ENCODE measurements at places on chromosomes 13 and 19.

DNA sequence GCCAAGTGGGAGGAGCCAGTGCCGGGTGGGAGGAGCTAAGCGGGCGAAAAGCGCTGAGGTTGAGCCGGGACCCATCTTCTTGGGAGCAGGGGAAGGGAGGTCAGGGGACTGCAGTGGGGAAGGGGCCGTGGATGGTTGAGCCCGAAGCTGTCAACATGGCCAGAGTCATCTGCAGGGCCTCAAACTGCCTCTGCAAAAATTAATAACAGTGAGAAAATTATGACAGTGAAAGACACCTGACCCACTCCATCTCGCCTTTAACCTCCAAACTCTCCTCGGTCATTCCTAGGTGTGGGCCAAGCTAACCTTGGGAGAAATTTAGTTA is 30.1 kb downstream of the ZNF557 start:
- no peak for DNase-seq

DNA sequence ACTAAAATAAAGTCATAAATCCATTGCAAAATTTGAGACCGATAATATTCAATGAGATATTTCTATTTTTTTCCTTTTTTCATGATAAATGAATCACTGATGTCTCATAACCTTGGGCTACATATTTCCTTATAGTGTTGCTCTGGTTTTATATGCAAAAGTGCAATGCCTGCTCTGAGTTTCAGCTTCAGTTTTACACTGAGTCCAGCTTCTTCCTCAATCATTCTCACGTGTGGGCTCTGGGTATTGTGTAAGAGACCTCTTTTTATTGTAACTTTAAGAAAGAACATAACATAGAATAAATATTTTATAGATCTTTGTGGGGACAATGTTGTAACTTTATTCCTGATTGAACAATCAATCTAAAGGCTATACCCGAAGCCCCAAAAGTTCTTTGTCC is 280.2 kb upstream of the EDNRB start:
- DNase-seq: no peak

DNA sequence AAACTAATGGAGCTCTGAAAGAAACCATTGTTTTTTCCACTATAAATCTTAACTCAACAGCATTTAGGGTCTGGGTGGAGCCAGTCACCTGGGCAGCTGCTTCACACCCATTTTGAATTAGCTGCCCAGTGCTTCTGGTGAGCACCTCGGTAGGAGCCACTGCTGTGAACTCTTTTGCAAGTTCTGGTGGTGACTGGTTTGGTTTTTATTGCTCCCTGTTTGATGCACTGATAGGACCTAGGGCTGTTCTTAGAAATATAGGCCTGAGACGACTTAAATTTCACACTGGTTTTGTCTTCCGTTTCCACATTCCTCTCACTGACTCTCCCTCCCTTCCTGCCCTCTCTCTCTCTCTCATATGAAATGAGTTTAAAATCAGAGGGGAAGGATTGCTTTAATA is 103.9 kb downstream of the GGACT start:
- DNase-seq: no peak

- no peak for DNase-seq
Measured at GRCh38 chr13:112808377-112809140, 118.7 kb downstream of the ATP11A start.

GRCh38 chr13:97223711-97224541 is 1.8 kb downstream of the MBNL2 start:
- DNase-seq: no peak

- no peak for DNase-seq
Measured at GRCh38 chr19:30001791-30002190, 59.8 kb downstream of the URI1 start.

- no peak for DNase-seq
Measured at GRCh38 chr19:13097463-13098258, 5.0 kb downstream of the LYL1 start.

DNA sequence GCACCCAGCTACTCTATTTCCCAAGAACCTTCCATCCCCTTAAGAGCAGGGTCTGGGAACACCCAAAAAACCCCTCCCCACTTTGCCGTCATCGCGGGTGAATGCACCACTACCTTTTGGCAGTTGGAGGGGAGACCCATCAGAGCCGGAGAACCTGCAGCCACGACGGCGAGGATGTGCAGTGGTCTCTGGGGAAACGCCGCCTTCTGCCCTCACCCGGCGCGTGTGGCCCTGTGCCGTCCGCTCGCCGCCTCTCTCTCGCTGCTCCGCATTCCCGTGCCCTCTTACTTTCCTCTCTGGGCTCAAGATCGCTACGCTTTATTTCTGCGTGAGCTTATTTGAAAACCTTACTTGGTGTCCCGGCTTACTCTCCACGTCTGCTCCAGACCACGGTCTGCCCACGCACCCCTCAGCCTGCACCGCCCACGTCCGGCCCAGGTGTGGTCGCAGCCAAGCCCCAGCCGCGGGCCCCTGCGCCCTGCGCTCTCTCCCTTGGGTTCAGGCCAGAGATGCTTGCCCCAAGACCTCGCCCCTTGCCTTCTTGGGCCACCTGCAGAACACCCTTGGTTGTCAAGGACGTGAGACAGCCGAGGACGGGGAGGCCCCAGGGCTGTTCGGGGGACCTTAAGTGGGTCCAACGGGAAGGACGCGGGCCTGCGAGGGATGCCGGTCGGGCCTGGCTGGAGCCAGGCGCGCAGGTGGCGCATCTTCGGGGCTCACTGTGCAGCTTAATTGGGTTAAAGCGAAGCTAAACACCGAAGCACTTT is 2.0 kb upstream of the MAB21L1 start:
- no peak for DNase-seq

DNA sequence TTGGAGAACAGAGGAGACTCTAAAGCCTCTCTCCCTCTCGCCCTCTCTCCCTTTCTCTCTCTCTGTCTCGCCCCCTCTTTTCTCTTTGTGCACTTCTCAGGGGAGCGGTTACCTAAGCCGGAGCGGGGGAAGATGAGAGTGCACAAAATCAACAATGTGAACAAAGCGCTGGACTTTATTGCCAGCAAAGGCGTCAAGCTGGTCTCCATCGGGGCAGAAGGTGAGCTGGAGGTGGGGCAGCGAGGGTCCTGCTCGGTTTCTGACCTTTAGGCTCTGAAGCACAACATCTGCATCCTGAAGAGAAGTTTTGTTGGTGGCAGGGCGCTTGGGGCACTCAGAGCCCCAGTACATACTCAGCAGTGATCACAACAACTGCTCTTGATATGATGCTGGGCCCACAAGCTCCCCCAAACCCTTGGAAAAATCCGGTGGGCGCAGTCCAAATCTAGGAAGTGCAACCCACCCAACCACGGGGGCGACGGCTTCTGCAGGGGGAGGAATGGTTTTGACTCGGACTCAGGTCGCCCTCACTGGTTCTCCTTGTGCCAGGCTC is 43.3 kb downstream of the CAPN12 start:
- no peak for DNase-seq

- DNase-seq: no peak
Measured at GRCh38 chr13:67437244-67437643, 207.1 kb upstream of the PCDH9 start.

DNA sequence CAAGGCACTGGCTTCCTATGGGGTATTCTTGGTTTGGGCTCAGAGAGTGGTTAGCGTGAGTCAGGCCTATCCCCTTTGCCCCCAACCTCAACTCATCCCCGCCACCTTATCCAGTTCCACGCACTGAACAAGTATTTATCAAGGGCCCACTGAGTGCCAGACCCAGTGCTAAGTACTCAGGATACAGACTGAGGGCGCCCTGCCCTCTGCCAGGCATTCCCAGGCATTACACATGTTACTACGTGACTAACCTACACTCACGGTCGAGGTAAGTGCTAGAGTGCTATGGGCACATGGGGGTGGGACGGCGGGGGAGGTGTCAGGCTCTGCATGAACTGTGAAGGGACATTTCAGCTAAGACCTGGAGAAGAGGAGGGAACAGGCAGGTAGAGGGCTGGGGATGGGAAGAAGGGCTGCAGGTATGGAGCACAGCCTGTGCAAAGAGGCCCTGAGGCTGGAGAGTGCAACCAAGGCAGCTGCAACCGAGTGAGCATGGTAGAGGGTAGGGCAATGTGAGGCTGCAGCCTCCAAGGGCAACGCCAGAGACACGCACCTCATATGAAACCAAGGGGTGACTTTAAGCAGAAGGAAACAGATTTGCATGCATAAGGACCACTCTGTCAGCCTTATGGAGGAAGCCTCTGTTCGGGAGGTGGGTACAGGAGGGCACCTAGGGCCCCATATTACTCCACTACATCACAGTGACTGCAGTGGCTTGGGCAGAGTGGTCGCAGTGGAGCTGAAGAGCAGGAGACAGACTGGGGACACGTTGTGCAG is 22.5 kb downstream of the DHRS12 start:
- DNase-seq: no peak

- no peak for DNase-seq
Measured at GRCh38 chr13:99651016-99651415, 149.7 kb downstream of the TM9SF2 start.

DNA sequence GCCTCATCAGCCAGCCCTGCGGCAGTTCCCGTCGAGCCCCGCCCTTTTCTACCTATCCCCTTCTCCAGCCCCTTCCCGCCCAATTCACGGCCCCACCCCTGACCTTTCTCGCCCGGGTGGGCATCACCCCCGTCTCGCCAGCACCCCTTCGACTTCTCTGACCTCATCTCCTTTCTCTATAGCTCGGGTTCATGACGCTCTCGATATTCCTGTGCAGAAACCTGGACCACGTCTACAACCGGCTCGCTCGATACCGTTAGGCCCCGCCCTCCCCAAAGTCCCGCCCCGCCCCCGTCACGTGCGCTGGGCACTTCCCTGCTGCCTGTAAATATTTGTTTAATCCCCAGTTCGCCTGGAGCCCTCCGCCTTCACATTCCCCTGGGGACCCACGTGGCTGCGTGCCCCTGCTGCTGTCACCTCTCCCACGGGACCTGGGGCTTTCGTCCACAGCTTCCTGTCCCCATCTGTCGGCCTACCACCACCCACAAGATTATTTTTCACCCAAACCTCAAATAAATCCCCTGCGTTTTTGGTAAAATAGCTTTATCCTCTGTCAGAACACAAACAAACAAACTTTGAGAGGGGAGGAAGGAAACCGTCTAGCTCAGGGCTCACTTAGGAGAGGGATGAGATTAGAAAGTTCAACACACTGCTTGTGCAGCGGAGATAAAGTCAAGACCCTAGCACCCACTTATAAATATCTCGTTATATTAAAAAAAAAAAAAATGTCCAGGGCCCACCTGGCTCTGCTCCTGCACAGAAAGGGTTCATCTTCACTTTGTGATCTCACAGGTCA is 5.1 kb downstream of the CD37 start:
- no peak for DNase-seq

- DNase-seq: no peak
Measured at GRCh38 chr13:95643936-95644598, 439 bp downstream of the DZIP1 start.

DNA sequence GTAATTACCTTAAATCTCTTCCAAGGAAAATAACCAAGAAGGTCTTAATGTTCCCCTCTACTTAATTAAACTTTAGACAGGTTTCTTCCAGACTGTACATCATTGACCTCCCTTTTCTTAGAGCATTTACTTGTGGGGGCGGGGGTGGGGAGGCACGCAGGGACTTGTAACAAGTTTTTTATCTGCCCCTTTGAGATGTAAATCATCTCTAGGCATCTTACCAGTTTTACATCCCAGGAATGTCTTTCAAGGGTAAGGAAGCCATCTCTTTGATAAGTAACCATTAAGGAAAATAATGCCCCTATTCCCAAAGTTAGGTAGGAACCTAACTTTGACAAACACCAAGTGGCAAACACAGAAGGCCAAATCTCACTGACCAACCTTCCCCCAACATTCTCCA is 528.6 kb downstream of the SUCLA2 start:
- no peak for DNase-seq

DNA sequence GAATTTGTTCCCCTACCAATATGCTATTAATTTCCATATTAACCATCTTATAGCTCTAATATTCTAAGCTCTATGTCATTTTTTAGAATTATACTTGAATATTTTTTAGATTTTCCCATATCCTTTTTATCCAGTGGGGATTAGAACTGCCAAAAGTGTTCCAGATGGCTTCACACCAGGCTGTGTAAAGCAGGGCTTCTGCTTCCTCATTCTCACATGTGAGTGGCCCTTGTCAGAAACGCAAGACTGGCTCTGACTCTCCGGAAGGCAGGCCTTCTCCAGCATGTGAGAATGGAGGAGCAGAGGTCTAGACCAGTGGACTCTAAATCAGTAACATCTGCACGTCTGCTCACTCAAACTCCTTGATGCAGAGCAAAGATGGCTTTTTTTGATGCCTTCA is 650.1 kb downstream of the FGF9 start:
- DNase-seq: no peak

DNA sequence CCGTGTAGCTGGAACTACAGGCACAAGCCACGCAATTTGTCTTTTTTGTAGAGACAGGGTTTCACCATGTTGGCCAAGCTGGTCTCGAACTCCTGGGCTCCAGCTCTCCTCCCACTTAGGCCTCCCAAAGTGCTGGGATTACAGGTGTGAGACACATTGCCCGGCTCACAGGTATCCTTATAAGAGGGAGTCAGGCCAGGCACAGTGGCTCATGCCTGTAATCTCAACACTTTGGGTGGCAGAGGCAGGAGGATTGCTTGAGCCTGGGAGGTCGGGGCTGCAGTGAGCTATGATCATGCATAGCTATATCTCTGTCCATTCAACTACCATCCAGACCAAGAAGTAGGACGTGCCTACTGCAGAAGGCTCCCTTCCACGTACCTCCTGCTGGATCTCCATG is 10.2 kb upstream of the IGLON5 start:
- DNase-seq: no peak

DNA sequence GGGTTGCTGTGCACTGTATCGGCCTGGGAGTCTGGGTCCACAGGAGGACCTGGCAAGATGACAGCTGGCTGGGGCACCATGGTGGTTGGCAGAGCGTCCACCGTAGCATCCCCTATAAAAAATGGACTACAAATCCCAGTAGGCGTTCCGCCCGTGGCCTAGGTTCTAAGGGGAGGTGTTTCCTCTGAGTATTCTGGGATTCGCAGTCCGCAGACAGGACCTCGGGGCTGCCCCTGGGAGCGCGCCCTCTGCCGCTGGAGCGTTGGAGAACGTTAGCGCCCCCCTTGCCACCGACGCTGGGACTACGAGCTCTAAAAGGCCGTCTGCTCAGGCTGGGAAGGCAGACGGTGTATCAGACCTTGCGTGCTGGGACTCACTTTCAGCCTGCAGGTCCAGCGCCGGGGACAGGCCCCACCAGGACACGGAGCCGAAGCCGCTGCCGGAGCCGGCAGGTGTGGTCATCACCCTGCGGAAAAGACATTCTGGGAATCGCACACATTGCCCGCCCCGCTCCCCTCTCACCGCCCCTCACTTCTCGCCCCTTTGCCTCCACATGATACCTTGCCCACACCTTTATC is 372 bp downstream of the DNAAF3 start:
- DNase-seq: no peak

- no peak for DNase-seq
Measured at GRCh38 chr19:53130506-53130905, 2.2 kb downstream of the ZNF415 start.

GRCh38 chr13:112696001-112696868 is 6.4 kb downstream of the ATP11A start:
- DNase-seq: no peak

DNA sequence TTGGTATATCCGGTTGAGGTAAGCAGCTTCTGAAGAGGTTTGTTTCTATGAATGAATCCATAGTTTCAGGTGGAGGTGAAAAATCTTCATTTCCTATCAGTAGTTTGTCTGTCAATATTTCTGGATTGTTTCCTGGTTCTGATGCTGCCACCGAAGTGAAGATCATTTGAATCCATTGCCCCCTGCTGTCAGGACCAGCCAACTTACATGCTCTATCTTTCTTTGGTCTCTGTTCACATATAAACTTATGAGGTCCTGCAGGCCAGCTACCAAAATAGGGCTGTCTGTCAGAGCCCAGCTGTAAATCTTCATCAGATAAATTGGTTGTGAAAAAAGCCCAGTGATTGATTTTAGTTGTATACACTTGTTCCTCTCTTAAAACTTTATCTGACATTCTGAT is 15.2 kb upstream of the N4BP2L1 start:
- no peak for DNase-seq
